ENCODE measurements at places on chromosomes 11 and 22.

DNA sequence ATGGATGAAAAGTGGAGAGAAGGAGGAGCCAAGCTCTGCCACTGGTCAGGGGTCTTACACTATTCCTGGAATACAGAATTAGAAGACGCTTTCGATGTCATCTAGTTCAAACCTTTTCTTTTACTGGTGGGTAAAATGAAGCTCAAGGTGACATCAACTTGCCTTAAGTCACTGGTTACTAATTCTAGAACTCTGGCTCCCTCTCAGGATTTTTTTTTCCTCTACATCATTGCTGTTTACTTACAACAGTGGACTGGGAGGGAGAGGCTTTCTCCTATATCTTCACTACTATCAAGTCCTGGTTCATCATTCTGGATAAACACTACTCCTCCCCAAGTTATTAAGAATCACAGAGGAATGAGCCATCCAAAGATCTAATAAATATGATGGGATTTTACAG lies 82.9 kb downstream of the ETS1 start:
- no peak for DNase-seq

- DNase-seq: no peak
These were observed 10.9 kb upstream of the DKK3 start for GRCh38 chr11:12019337-12019736.

GRCh38 chr22:47332246-47332980 lies 570.0 kb downstream of the TBC1D22A start:
- no peak for DNase-seq

DNA sequence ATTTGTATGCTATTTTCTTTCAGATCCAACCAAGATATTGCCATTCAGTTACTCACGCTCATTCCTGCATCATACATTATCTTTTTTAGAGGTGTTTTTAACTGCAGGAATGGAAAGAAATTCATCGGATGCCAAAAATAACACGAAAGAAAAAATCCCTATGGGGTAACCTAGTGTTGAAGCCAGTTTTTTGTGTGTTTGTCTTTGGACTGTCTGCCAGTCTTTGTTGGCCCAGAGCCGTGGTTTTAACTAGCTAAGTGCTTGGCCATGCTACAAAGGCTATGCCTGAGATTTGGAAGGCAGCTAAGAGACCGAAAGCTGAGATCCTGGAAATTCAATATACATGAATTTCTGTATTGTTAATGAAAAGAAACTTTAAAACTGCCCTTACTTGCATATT lies 309.8 kb upstream of the CNTN5 start:
- DNase-seq: no peak

- no peak for DNase-seq
These were observed 4.3 kb downstream of the ATL3 start for GRCh38 chr11:63666874-63667273.

DNA sequence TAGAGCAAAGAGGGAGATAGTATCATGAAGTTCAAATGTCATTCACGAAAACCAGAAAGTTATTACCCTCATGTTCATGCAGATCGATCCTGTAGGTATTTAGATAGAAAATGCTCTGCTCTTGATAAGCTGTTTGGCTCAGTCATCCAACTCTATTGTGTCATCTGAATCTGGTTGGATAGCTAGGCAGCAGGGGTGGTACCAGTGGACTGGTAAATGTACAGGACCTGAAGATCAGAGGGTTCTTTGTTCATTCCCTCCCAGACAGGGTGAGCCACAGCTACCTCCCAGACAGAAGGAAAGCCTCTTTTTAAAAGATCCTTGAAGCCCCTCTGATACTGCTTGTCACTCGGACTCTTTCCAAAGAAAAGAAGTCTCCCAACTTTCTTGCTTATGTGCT lies 29.8 kb upstream of the DRD2 start:
- no peak for DNase-seq

GRCh38 chr11:124832571-124832970 lies 32.4 kb upstream of the MSANTD2 start:
- no peak for DNase-seq

DNA sequence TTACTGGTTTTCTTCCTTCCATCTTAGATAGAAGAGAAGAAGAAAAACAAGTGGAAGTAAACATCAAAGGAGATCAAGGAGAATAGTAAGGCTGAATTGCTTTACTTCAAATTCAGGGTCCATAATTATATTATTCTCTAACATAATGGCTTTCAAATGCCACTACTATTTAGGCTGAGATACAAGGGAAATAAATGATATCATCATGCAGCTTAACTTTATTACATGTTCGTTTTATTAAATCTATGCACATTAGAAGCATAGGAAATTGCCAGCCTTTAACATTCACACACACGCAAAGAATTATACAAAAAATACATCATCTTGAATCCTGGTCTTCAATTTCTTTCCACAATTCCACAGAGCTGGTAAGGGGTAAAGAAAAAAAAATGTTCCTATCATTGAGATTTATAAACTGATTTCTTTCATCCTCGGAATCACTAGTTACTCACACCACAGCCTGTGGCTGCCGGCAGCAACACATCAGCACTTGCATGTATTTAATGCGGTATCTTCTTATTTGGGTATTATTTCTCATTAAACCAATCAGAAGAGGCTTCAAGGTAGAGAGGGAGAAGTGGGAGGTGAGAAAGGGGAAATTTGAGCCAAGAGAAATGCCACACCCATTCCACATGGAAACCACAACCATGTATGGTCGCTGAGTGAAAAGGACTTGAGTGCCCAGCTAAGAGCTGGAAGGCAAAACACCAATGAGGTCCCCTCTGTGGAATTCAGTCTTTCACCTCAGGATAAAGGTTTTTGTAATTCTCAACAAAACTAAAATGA lies 26.3 kb downstream of the SYTL2 start:
- no peak for DNase-seq

DNA sequence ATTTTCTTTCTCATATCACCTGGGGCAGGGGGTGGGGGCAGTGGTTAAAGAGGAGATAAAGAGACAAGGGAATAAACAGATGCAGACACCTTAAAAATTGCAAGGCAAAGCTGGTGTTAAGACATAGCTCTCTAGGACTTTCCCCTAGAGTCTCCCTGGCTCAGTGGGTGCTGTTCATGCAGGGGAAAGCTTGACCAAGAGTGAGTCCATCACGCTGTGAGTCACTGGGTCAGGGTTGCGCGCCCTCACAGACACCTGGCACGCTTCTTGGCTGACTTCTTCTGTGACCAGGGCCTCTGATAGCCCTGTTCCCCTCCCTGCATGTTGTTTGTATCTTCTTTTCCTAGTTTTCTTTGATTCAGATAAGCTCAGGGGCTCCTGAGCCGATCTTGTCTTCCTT lies 31.9 kb downstream of the COMMD9 start:
- no peak for DNase-seq

DNA sequence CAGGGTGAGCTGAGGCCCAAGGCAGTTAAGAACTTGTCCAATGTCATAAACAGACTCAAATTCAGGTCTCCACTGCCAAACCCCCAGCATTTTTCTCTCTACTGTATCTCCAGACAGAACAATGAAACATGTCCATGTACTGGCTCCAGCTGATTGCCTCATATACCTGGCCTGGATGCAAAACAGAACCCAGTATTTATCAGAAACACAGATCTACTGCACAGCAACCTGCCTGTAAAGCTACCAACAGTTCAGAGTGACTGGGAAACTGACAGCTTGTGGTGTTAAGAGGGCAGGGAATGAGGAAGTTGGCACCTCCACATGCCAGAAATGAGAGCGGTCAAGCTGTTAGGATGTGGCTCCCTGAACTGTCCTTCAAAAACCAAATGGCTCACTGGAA lies 41.6 kb downstream of the C11orf71 start:
- DNase-seq: no peak

DNA sequence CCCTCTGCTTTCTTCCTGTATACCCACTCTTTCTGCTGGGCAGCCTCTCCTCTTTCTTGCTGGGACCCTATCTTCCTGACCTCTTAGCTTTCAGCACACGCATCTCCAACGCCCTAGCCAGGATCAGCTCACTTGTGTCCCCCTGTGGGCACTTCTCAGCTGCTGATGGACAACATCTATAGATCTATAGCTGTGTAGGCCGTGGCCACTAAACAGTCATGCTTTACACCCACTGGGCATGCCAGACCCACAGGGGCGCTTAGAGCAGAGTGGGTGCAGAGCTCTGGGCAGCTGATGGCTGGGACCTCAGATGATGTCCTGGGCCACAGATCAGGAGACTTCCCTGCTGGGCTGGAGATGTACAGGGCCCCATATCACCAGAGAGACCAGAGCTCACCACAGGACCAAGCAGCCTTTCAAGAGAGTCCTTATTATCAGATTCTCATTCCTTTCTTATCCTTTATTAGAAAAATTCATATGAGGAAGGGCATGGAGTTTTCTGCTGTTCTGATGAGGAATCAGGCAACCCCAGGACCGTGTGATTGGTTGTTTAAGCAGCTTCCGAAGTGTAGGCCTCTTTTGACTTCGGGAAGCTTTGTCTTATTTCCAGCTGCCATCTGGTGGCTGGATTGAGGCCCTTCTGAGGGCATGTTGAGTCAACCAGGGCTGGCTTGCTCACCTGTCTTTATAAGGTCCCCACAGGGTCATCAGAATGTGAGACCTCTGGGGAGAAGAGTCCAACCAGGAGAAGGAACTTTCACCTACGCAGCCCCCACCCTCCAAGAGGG lies 60.5 kb downstream of the OSBP2 start:
- DNase-seq: no peak

GRCh38 chr11:108870373-108871020 lies 205.6 kb downstream of the DDX10 start:
- DNase-seq: no peak

- no peak for DNase-seq
These were observed 47.3 kb downstream of the NEU3 start for GRCh38 chr11:75035911-75036565.

DNA sequence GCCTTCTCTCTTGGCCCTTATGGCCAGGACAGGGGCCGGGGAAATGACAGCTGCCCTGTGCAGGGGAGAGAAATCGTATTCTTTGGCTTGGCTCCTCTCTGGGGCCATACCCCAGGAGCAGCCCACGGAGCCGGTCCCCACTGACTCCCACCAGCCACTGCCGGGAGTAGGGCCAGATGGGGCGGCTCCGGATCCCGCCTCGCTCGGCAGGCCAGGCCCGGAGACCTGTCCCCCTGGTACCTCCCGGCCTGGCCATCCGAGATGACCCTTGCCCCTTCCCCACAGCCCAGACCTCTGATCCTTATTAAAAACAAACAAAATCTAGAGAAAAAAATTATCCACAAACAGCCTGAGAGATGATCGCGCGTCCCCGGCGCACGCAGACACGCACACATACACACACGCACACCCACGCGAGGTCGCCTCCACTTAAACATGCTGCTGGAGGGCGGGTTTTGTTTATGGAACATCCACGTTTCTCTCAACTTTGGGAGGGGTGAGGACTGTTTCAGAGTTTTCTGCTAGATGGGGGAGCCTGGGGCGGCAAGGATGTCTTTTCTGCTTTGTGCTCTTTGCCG lies 59.1 kb downstream of the IGLL1 start:
- no peak for DNase-seq

- DNase-seq: no peak
These were observed 1.6 kb upstream of the TRIM29 start for GRCh38 chr11:120139316-120140069.

GRCh38 chr11:32109138-32109537 lies 18.3 kb downstream of the RCN1 start:
- DNase-seq: no peak

DNA sequence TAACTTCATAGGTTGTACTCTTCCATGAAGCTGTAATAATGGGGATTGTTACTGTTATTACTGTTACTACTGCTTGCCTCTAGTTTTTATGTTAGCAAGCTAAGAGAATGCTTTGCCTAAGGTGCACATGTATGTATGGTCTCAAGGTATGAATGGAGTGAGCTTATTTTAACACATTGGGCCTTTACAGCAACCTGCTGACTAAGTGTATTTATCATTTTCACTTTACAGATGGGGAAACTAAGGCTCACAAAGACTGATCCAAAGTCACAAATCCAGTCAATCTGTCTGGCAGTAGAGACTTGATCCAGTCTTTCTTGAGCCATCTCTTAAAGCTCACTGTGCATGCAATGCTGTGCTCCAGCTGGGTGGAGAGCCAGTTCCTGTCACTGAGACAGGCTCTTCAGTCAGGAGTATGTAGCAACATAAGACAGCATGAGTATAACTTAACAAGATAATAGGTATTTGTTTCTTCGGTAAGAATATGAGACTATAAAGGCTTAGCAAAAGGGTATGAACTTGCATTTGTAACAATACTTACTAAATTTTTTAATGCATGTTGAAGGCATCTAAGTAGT lies 66.5 kb downstream of the PPP2R1B start:
- DNase-seq: no peak

GRCh38 chr11:10265936-10266335 lies 28.1 kb downstream of the SBF2 start:
- no peak for DNase-seq

DNA sequence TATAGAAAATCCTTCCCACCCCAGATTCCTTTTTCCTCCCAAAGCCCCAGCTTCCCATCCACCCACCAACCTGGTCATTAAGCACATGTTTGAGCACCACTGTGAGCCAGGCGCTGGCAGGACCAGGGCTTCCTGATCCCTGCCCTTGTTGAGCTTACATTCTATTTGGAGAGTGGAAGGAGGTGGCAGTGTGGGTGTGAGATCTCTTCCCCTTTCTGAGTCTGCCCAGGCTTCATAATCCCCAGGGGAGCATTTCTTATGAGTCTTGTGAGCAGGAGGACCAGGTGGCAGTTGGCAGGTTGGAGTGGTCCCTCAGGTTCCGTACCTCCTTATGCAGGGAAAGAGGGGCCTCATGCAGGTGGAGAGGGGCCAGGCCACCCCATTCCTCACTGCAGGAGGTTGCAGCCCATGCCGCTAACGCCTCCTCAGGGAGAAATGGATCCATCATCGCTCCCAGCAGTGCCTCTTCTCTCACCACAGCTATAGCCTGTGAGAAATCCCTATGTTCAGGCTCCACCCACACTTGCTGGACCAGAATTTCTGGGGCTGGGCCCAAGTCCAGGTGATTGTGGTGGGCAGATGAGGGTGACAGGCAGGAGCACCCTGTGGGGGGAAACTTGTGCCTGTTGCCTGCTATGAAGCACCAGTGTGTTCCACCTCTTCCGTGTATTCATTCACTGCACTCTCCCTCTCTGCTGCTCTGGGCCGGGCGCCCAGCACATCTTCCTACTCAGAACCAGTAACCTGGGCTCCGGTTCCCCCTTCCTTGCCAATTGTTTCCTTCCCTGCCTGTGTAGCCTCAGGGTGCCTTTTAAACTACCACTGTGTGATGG lies 23.5 kb downstream of the UBE2L3 start:
- DNase-seq: no peak

- no peak for DNase-seq
These were observed 108.7 kb upstream of the SNX19 start for GRCh38 chr11:131025020-131025419.

DNA sequence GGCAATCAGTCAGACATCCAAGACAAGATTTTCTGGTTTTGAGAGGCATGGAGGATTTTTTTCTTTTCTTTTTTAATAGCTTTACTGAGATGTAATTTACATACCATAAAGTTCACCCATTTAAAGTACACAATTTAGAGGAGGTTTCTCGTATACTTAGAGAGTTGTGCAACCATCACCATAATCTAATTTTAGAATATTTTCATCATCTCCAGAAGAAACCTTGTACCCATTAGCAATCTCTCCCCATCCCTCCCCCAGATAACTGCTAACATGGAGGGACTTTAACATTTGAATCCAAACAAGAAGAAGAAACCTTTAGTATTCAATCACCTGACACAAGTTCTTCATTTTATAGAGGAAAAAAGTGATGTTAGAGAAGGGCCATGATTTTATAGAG lies 83.6 kb downstream of the CLPB start:
- no peak for DNase-seq

- no peak for DNase-seq
These were observed 60.5 kb downstream of the NAT10 start for GRCh38 chr11:34165786-34166555.

All from stimulated activated CD8-positive, alpha-beta memory T cell treated with anti-CD3 and anti-CD28 coated beads, Interleukin-7, amount 100 ng/mL, for 1 hour (primary cell).